ENCODE measurements at places on chromosomes 4 and X.
A peak's percentile ranks its signal among the peaks of the same experiment; 100 is the strongest.

DNA sequence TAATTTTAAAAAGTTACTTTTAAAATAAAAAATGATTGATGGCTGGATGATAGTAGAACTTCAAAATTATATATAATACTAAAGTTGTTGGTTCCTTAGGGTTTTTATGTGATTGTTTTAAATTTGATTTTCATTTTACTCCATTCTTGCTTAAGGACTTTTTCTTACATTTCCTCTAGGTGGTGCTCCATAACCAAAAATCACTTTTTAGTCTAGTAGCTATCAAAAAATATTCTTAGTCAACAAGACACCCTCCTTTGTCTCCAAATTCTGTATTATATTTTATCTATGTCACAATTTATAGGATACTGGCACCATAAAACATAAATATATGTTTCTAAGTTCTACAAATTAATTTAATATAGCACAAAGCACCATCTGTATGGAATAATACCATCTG, 67.2 kb upstream of the BRWD3 start:
- no peak for DNase-seq

GRCh38 chrX:105695451-105695850, 126.9 kb upstream of the NRK start:
- no peak for DNase-seq

DNA sequence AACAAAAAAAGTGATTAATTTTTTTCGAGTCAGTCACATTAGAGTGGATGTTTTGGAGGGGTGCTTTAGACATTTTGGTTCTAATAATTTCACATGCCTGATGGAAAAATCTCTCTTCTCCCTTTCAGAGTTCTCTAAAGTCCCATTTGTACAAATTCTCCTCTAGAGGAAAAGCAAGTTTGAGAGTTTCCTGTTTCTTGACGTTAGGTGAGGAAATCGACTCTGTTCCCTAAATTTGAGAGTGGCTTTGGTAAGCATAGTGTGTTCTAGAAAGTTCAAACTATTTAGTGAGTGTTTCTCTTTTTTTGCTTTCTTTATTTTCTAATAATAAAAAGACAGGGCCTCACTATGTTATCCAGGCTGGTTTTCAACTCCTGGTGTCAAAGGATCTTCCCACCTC, 1.6 kb upstream of the ATP6AP2 start:
- no peak for DNase-seq

DNA sequence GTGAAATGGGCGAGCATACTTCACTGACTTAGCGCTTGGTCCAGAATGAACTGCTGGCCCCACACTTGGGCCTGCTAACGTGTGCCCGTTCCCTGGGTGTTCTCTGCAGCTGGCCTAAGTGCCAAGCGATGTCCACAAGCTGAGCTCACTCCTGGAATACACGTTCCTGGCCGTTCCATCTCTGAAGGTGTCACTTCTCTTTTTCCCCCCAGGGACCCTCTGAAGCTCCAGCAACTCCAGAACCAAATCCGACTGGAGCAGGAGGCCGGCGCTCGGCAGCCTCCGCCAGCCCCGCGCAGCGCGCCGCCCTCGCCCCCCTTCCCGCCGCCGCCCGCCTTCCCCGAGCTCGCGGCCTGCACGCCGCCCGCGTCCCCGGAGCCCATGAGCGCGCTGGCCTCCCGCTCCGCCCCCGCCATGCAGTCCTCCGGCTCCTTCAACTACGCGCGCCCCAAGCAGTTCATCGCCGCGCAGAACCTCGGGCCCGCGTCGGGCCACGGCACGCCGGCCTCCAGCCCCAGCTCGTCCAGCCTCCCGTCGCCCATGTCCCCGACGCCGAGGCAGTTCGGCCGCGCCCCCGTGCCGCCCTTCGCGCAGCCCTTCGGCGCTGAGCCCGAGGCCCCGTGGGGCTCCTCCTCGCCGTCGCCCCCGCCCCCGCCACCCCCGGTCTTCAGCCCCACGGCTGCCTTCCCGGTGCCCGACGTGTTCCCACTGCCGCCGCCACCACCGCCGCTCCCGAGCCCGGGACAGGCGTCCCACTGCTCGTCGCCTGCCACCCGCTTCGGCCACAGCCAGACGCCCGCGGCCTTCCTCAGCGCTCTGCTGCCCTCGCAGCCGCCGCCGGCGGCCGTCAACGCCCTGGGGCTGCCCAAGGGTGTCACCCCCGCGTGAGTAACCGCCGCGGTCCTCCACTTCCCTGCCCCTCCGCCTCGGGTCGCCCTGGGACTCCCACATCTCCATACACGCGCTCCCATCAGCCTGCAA, 132.3 kb downstream of the CBR4 start:
- DNase-seq, result peak; percentile 80

DNA sequence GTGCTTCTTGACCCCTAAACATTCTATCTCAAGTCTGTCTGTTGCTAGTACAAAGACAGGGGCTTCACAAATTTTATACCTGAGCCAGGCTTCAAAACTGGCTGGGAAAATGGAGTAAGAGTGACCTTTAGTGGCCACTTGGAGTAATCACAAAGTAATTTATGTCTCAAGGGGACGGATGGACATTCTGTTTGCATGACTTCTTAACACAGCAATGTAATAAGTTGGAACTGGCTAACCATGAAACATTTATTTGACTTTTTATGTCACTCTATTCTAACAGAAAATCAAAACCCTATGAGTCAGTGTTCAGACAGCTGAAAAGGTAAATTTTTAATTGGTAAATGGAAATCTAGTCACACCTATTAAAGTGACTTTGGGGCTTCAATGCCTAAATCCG, 600.6 kb downstream of the ANKRD50 start:
- no peak for DNase-seq

GRCh38 chr4:5887011-5887360, 5.9 kb downstream of the CRMP1 start:
- peak; percentile 57 for DNase-seq

DNA sequence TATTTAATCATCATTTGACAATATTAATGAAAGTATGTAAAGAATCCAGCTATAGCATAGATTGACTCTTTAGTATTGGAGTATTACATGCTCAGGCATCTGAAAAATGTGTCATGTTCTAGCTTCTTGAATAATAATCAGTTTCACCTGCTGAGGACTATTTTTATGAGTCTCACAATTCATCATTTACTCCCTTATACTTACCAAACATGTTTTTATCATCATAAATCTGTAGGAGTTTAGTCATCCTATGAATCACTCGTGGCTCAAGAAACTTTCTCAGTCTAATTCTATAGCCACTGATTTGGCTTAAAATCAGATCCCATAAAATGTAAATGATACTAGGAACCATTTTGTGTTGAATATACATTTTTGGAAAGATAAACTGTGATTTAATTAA, 1616.1 kb downstream of the C4orf33 start:
- DNase-seq, result no peak

- no peak for DNase-seq
Measured at GRCh38 chrX:9355739-9356138, 109.1 kb upstream of the TBL1X start.

GRCh38 chrX:54825716-54826438, 18.3 kb downstream of the MAGED2 start:
- no peak for DNase-seq

GRCh38 chrX:7586126-7586525, 256.8 kb upstream of the VCX start:
- no peak for DNase-seq

- no peak for DNase-seq
Measured at GRCh38 chr4:168574581-168575295, 77.9 kb downstream of the PALLD start.

- no peak for DNase-seq
Measured at GRCh38 chr4:181752516-181752915, 490.7 kb upstream of the TENM3 start.

GRCh38 chr4:73019462-73020047, 50.0 kb downstream of the COX18 start:
- no peak for DNase-seq
